Activated naive CD8-positive, alpha-beta T cell treated with anti-CD3 and anti-CD28 coated beads, Interleukin-2, amount 10 ng/mL, durations not matched to agents 7 days and 5 days (primary cell): ENCODE measurements at places on chromosomes 1 and 21.

GRCh38 chr1:12383001-12383400, 153.2 kb downstream of the VPS13D start:
- DNase-seq, result no peak

GRCh38 chr1:66334318-66334717, 199.6 kb upstream of the SGIP1 start:
- no peak for DNase-seq

DNA sequence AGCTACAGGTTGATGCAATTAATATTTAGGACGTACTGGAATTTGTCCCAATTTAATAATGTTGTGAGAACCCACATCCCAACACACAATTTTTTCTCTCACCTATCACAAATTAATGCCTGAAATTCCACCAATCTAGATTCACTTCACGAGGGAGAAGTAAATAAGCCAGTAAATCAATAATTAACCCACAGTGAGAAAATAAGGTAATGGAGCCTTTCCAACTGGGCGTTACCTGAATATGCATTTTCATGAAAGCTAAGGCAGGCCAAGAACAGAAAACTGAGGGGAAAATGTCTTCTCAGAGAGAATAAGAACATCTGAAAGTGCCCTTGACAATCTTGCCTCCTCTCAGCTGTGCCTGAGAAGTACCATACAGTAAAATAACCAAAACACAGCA, 240.8 kb upstream of the NR5A2 start:
- no peak for DNase-seq

- no peak for DNase-seq
These were observed 36.9 kb upstream of the GPR37L1 start for GRCh38 chr1:202085682-202086373.

DNA sequence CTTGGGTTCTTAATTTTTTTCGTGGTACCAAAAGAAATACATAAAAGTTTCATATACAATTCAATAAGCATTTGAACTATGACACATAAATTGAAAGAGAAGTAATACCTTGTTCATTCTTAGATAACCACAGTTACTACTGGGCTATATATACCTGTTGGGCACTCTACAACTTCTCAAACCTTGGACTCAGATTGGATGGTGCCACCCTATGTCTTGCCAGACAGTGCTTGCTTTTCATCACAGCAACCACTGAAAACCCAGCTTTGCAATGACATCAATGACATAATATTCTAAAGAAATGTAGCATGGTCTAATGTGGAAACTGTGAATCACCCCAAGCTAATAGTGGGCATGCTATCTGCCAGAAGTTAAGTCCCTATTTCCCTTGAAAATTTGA, 62.8 kb upstream of the DPH5 start:
- no peak for DNase-seq

DNA sequence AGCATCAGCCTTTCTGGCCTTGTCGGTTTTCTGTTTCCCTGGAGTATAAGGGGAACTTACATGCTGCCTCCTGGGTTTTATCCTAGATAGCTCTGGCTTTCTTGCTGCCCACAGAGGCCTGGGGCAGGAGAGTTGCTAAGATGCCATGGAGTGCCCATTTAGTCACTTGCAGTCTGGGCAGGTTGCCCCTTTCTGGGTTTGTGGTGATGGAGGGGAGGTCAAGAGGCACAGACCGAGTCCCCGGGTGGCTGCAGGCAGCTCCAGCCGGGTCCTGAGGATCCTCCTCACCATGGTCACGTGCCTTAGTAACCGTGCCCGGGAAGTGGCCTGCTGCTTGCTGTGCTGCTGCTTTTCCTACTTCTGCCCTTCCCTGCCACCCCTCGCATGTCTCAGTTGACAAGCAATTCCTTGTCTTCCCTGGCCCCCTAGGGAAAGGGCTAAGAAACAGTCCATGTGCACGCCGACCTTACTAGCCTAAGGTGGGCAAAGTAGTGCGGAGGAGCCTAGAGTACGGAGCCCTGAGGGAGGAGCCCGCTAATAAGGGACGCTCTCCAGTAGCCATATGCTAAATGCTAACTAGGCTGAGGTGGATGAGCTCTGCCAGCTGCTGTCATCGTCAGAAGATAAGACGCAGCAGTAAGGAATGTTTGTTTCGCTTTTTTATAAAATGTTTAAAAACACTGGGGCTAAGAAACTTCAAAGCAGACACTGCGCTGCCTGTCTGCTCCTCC, 34.8 kb downstream of the CLCA1 start:
- no peak for DNase-seq

DNA sequence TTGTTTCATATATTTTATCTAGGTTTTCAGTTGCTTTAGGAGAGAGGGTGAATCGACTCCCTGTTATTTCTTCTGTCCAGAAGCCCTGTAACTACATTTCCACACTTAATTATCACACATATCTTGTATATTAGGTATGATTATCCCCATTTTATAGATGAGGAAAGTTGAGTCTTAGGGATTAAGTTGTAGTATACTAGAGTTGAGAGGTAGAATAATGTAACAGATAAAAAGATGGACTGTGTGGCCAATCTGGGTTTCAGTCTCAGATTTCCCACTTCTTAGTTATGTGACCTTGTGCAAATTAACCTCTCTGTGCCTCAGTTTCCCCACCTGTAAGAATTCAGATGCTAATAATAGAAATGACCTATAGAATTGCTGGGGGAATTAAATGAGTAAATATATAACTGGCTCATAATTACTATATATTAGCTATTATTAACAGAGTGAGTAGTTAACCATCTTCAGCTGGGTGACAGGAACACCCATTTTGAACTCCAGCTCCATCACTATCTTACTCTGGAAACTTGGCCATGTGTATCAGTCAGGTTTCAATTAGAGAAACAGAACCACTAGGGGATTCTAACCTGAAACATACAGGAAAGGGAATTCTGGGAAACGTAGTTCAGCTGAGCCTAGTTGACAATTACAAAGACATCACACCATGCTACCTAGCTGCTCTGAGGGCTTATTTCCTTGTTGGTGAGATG, 20.4 kb upstream of the FOXO6 start:
- no peak for DNase-seq

GRCh38 chr1:243793298-243793697, 56.7 kb downstream of the AKT3 start:
- DNase-seq, result no peak

DNA sequence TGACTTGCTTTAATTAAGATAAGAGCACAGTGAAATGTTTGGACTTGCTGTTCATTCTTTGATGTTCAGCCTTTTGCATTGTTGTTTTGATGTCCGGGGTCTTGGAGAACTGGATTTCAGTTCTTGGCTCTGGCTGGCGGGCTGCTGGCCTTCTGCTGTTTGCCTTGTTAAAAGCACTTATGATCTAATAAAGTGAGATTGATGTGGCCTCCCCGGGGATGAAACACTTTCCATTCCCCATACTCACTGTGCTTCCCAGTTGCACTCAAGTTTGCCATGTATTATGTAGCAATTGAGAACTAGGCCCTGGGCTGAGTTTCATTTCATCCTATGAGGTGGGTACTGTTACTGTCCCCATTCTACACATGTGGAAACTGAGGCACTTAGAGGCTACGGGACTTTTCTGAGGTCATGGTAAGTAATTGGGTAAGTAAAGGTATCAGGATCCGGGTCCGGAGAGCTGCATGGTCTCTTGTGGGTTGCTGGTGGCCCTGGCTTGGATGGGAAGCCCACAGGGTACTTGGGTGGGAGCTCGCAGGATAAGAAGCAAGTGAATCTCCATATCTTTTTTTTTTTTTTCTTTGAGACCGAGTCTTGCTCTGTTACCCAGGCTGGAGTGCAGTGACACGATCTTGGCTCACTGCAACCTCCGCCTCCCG, 127.7 kb upstream of the ZBTB40 start:
- DNase-seq, result no peak

- DNase-seq, result no peak
These were observed 23.5 kb upstream of the SYDE2 start for GRCh38 chr1:85224295-85224694.

GRCh38 chr21:19507682-19508260, 1104.2 kb upstream of the TMPRSS15 start:
- no peak for DNase-seq

DNA sequence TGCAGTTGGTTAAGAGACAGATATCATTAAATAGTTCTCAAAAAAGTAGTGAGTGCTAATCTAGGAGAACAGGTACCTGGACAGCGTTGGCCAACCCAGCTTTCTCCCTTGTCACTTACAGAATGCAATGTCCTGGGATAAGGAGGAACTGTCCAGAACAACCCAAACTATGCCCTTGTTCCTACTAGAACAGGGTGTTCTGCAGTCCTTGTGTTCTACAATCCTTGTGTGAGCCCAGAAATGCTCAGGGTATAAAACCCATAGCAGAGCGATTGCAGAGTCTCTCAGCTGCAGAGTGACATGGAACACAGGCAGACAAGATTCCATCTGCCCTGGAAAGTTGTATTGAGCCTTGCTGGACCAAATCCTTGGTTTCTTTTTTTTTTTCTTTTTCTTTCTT, 83.5 kb upstream of the VANGL1 start:
- no peak for DNase-seq

GRCh38 chr1:168392958-168393549, 112.4 kb downstream of the TBX19 start:
- DNase-seq, result no peak

GRCh38 chr1:212288615-212289014, 3.4 kb downstream of the PPP2R5A start:
- no peak for DNase-seq

DNA sequence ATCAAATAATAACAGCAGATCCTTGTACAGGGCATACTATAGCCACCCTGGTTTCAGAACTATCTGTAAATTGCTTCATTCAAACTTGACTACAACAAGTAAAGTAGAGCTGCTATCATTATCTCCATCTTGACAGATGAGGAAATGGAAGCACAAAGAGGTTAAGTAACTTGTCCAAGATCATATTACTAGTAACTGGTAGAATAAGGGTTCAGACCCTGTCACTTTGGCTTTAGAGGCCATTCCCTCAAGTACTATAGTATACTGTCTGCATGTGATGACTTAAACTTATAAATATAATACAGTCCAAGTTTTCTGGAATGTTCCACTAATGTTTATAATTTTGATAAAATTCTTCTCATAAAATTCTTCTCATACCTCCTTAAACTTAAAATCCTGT, 24.8 kb downstream of the PGM1 start:
- DNase-seq, result no peak

- no peak for DNase-seq
These were observed 23.2 kb downstream of the ITGB2 start for GRCh38 chr21:44897326-44898010.

GRCh38 chr1:44696101-44696500, 21.6 kb downstream of the ARMH1 start:
- no peak for DNase-seq

DNA sequence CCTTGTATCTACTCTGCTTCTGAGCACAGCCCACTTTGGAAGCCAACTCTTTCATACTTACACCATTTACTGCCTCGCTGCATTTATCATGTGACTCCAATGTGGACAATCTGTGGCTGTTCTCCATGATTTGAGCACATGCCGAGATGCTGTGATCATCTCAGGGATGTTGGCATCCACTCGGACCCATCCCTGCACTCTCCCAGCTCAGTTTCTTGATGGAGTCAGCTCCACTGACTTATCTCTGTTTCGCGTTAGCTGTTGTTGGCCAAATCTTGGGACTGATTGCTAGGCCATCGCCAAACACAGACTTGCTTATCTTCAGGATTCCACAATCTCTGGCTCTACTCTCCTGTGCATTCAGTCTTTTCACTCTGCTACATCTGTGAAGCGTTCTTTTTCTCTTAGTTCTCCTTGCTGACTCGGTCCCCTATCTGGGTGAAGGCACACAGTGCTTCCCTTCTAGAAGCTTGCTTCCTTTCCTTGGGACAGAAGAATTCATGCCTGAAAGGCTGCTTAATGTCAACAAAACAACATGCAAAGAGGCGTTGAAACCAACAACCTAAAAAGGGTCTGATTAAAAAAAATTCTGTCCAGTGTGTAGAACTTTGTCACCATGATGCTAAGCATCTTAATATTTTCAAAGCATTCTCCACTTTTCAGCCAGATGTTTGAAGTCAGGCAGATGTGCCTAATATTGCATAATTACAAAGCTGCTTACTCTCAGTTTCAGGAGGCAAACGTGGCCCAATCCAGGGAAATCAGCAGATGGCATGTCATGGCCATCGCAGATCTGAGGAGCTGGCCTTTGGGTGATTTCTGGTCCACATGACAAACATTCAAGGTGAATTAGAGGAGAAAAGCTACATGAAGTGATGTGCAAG, 120.7 kb downstream of the NGF start:
- DNase-seq, result no peak

DNA sequence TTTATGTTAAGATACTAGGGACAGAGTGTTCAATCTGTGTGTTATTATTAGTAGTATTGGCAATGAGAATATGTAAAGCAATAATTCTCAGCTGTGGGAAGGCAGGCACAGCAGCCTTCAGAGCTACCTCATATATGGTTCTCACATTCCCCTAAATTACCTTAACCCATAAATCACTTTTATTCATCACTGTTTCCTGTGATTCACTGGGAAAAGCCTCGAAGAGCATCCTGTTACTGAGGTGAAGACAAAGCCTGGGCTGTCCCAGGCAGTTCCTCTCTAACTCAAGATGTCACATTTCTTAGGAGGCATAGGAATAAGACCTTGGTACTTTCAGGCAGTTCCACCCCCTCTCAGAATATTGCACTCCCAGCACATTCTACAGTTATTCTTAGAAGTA, 965.7 kb downstream of the NCAM2 start:
- DNase-seq, result no peak

GRCh38 chr1:206108635-206109034, 8.6 kb downstream of the AVPR1B start:
- no peak for DNase-seq
